Stimulated activated CD8-positive, alpha-beta memory T cell treated with anti-CD3 and anti-CD28 coated beads, Interleukin-12 subunit alpha, Interleukin-12 subunit beta, amount 100 ng/mL, for 1 hour (primary cell): ENCODE measurements at places on chromosomes 5 and 9.

DNA sequence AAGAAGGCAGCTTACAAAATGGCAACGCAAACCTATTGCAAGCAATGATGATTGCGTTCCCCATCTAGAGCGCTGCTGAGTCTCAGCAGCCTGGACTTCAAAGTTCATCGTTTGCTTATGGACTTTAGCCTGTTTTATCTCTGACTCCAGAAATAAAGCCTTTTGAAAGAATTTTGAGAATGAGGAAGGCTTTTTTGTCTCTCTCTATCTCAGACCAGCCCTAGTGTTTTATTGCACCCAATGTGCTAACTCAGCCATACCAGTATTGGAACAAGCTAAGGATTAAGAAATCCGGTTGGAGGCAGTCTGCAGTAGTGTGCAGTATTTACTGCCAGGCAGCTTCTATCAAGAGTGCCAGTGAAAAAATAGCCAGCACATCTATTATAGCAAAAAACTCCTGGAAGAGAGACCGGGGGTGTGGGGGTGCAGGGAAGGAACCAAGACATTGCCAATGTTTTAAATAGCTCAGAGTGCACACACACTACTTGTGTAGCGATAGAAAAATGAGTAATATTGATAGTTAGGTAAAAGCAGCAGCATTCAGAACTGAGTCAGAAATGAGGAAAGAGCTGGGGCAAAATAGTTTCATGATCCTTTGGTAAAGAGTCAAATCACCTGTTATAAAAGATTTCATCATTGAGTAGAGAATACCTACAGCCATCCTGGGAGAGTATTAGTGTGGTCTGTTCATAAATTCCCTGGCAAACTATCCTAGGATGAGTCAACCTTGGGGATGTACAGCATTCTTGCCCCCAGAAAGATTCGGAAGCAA is 219.0 kb downstream of the ZNF608 start:
- DNase-seq: no peak

- no peak for DNase-seq
Observed at GRCh38 chr5:143166090-143166489, 237.4 kb downstream of the NR3C1 start.

DNA sequence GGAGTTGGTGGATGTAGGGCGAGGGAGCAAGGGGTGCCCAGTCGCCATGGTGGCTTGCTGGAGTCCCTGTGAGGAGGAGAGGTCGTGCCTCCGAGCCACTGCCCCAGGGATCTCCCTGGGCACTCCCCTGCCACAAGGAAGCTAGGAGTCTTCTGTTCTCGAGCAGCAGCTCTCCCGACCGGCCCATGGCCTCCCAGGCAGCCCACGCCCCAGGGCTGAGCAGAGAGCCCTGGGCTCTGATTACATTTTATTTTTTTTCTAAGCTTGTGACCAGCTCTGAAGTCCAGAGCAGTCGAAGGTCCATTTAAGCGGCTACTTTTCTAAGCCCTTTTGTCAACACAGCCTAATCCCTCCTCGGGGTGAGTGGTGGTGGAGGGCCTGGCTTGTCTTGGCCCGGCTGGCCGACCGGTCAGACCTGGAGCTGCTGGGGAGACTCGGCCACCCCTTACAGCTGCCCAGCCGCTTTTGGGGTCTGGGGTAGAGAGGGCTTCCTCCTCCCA is 2.1 kb downstream of the RXRA start:
- DNase-seq: no peak

GRCh38 chr5:174459071-174459702 is 265.2 kb upstream of the MSX2 start:
- no peak for DNase-seq

DNA sequence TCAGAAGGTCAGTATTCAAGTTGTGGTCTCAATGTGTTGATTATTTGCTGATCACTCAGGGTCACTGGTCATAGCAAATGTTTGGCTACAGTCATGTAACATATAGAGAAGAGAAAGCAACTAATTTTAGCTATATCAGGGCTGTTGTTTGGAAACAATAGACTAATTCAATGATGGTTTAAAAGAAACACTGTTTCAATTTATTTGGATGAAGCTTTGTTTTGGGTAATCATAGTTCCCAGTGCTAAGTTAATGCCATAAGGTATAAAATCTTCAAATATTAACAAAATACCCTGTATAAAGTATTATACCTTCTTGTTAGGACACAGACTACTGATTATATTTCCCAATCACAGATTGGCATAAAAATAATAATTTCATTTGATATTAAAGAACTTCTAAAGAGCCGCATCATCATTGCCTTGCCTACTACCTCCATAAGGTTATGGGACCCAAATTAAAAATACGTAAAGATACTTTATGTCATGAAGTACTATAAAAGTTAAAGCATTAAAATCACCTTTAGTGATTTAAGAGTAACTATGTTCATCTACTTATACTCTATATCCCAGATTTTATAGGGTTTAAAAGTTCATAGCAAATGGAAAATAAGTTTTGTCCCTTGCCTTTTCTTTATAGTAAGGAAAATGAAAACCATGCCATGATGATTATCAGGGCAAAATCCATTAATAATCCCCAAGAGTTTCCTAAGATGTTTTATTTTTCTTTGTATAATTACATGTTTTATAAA is 6.0 kb downstream of the NR3C1 start:
- no peak for DNase-seq

GRCh38 chr9:127741831-127742434 is 6.8 kb upstream of the TOR2A start:
- no peak for DNase-seq

DNA sequence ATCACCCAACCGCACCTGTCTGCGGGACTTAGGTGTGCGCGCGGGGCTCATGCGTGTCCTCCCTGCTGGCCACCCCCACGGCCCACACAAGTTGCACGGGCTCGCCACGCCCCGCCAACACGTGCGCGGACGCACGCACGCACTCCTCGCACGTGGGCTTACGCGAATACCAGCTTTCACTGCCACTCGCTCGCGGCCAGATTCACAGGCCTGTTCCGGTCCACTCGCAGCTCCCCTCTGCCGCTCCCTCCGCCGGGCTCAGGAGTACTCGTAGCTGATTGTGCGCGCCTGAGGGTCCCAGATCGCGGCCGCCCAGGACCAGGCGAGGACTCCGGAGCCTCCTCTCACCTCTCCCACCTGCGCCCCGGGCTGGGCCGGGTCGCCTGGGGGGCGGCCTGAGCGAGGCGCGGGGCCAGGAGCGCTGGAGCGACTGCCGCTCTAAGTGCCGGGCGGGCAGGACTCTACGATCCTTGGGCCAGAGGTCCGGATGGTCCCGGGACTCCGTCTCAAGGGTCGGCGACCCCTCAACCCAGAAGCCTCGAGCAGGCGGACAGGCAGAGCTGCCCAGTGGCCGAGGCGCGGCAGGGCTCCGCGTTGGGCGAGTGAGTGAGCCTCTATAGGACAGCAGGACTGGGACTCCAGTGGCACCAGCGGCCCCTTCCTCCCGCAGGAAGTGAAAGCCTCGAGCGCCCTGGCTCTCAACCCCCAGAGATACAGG is 3.4 kb downstream of the PCDHGC5 start:
- no peak for DNase-seq

DNA sequence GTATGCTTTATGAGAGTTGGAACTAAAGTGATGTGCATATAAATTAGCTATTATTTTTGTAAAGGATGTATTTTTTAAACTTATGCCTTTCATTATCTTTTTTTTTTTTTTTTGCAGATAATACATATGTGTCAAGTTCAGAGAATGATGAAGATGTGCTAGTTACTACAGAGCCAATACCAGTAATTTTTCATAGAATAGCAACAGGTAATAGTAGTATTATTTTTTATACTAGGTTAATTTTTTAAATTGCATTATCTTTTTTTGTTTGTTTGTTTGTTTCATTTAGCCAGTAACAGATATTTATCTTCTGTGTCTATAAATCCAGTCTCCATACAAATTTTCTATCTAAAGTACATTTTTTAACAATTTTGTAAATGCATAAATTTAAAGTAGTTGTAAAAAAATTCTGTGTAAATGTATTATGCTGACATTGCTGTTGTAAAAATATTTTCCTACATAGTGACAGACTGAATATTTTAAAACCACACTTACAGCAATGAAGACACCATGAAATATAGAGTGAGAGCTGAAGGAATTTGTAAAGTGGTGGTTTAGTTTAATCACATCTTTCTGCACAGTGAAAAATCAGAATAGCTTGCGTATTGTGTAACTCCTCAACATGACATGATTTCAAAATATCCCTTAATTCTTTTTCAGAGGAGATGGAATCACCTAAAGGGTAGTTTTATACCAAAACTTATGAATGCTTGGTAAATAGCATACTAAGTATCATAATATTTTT is 93.3 kb downstream of the PARP8 start:
- no peak for DNase-seq

- no peak for DNase-seq
Observed at GRCh38 chr5:149857499-149857898, 87.1 kb downstream of the PDE6A start.

DNA sequence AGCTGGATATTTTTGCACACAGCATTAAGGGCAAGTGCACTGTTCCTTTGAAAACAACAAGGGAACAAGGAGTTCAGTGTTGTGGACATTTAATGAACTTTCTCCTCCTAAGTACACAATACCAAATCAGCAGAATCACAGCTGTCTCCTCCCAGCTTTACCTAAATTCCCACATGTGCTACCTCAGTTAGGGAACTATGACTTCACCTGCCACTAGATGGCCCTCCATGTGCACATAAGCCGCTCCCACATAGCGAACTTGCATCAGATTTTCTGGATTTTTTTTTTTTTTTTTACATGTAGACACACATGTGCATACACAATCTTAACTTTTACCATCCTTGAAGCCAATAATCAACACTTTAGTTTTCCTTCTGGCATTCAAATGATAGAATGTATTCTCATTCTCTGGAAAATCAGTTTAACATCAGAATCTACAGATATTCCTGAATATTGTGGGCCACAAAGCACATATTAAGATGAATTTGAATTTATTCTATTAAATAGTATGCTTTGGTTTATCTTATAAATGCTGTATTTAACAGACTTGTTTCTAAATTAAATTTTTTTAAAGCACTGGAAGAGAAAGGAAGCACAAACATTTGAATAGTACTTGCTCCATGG is 123.6 kb downstream of the PALM2AKAP2 start:
- DNase-seq: peak; percentile 16

DNA sequence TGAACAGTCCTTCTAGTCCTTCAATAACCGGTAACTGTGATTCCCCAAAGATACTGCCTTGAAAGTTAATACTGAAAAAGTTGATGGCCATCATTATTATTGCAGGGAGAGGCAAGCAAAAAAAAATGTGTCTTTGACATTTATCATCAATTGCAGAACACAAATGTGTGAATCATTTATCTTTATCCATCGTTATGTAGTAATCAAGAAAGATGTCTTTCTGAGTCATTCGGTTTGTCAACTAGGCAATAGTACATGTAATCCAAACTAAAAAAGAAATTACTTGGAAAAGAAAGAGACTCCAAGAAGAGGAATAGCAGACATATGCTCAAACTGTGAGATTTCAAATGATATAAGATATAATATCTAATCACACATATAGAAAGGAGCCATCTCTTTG is 473.0 kb downstream of the CETN3 start:
- no peak for DNase-seq

DNA sequence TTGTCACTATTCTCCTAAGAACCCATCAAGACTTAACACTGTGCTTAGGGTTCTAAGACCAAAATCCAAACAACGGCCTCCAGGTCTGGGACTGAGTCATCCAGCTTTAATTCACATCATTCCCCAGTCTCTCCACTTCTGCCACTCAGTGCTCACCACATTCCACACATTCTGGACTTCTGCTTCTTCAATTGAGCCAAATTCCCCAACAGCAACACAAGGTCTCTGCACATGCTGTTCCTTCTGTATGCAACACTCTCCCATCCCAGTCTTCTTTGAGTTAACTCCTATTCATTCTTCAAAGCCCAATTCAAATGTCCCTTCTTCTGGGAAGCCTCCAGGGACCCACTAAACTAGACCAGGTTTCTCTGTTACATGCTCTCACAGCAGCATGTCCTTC is 97.8 kb downstream of the GPR21 start:
- DNase-seq: no peak

- DNase-seq: no peak
Observed at GRCh38 chr5:158121678-158122077, 262.7 kb upstream of the CLINT1 start.

- no peak for DNase-seq
Observed at GRCh38 chr5:126370796-126371718, 52.2 kb upstream of the GRAMD2B start.

GRCh38 chr5:150945947-150946346 is 41.2 kb upstream of the ZNF300 start:
- no peak for DNase-seq

DNA sequence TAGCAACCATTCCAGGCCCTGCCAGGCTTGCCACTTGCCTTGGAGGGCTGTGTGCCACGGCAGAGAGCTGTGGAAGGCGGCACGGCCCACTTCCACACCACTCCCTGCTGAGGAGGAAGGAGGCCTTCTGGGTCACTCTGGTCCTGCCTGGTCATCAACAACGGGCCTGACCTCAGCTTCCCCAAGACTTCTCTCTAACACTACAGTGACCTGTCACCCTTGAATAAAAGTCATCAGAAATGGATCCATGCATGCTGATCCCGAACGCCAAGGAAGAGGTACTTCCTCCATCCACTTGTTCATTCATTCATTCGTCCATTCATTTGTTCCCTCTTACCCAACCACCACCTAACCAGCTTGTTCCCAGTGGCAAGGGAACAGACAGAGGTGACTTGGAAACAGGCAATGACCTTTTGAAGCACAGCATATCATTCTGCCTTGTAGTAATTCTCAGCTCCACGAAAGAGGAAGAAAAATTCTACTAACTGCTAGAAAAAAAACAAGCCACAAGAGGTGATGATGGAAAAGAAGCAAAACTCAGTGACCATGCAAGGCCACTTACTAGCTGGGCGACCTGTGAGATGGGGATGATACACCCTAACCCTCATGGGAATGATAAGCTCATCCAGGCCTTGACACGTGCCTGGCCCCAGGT is 58.6 kb downstream of the STK10 start:
- DNase-seq: no peak

- no peak for DNase-seq
Observed at GRCh38 chr9:126343271-126343700, 16.7 kb downstream of the MVB12B start.

DNA sequence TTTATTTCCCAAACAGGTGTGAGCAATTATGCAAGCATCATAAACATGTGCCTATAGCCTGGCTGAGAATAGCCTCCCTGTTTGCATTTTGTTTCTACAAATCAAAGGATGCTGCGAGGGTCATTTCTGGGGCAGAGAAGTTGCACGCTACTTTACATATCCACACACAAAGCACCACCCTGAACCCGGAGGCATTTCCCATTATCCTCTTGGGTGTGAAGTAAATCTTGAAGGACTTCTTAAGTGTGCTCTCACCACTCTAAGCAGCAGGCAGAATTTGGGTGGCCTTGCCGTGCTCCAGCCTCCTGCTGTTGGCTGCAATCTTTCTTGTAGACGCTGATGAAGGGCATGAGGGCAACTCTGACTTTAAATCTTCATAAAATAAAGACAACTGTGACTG is 124.0 kb upstream of the TLE4 start:
- no peak for DNase-seq

DNA sequence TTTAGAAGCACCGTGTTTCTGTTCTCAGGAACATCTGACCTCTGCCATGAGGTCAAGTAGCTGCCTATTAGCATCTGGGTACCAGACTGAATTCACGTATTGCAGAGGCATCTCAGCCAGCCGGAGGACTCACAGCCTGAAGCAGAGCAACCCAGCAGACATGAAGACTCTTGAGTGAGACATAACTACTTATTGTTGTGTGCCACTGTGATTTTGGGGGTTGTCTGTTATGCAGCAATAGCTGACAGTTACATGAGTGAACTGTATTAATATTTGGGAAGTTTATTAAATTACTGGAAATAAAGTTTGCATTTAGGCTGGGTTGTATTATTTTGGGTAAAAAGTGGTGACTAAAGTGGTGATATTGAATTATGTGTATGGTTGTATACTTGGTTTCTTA is 1.3 kb upstream of the ACOT12 start:
- no peak for DNase-seq

GRCh38 chr5:37915097-37915736 is 75.4 kb upstream of the GDNF start:
- no peak for DNase-seq
